Activated CD4-positive, alpha-beta T cell treated with anti-CD3 and anti-CD28 coated beads, Interleukin-2, amount 50 U/mL, for 4 hours (primary cell): ENCODE measurements at places on chromosomes 4 and X.

- DNase-seq: no peak
These were observed 335.1 kb downstream of the ANK2 start for GRCh38 chr4:113384600-113384999.

- DNase-seq: no peak
These were observed 402.9 kb downstream of the PPP1R2C start for GRCh38 chrX:42375086-42375485.

- no peak for DNase-seq
These were observed 11.6 kb upstream of the MND1 start for GRCh38 chr4:153332936-153333335.

- no peak for DNase-seq
These were observed 338.5 kb downstream of the PCDH7 start for GRCh38 chr4:31058656-31059055.

GRCh38 chr4:7342223-7343080 is 92.3 kb downstream of the PSAPL1 start:
- DNase-seq: no peak

- DNase-seq: no peak
These were observed 33.7 kb upstream of the PRR27 start for GRCh38 chr4:70120323-70120722.

DNA sequence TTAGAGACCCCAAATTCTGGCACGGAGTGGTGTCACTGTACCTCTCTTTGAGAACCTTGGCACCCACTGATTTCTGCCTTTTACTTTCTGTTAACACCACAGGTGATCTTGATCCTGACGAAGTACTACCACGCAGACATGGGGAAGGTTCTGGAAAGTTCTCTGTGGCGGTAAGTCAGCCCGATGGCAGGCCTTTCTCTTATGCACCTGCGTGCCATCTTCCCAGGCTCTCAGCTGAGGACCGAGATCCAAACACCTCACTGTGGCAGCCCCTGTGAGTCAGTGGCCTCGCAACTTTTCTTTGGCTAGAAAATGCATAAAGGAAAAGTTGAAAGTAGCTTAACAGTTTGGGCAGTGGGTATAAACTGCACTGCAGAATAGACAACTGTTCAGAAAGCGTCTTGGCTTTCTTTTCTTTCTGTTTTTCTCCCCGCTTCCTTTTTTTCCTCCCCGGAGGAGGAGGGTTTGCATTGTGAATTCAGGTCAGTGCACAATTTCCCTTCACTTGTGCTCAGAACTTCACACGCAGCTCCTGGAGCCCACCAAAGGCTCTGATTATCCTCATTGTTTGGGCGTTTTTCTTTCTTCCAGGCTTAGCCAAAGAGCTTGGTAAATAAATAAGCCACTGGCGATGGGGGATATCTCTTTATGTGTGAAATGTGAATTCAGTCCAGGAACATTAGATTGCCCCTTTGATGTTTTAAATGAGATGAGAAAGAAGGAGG is 38.4 kb downstream of the PSAPL1 start:
- DNase-seq: no peak

DNA sequence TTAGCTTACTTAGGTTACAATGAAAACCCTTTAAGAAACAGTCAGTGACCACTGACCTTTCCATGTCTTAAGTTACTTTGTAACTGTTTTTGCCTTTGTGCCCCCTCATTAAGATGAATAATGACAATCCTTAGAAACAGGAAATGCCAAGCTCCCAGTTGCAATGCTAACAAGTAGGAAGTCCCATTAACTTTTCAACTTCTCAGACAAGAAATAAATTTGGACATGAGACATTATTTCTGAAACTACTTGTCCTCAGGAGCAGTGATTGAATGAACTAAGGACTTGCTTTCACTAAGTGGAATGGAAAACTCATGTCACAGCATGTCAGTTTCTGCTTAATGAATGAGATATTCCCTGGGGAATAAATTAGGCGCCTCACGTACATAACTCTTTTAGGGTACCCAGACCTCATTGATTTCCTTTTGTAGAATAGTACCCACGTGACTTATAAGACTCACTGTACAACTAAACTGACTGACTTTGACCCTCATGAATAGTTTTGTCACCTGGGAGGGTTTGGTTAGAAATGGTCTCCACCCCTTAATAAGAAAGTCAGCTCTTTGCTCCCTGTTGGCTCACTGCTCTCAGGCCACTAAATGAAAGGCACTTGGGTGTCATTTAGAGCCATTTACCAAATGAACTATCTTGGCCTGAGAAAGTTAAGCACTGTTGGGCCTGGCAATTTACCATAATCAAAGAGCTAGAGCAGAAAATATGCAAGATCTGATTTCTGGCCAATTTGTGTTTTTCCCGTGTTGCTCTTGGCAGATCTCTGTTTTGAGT is 383.9 kb downstream of the RPA4 start:
- DNase-seq: no peak

- DNase-seq: no peak
These were observed 100.2 kb upstream of the C1QTNF7 start for GRCh38 chr4:15327311-15328298.

- no peak for DNase-seq
These were observed 436.4 kb downstream of the PCDH19 start for GRCh38 chrX:99973572-99974226.
